ENCODE measurements at places on chromosomes 6 and 20.
A peak's percentile ranks its signal among the peaks of the same experiment; 100 is the strongest.

DNA sequence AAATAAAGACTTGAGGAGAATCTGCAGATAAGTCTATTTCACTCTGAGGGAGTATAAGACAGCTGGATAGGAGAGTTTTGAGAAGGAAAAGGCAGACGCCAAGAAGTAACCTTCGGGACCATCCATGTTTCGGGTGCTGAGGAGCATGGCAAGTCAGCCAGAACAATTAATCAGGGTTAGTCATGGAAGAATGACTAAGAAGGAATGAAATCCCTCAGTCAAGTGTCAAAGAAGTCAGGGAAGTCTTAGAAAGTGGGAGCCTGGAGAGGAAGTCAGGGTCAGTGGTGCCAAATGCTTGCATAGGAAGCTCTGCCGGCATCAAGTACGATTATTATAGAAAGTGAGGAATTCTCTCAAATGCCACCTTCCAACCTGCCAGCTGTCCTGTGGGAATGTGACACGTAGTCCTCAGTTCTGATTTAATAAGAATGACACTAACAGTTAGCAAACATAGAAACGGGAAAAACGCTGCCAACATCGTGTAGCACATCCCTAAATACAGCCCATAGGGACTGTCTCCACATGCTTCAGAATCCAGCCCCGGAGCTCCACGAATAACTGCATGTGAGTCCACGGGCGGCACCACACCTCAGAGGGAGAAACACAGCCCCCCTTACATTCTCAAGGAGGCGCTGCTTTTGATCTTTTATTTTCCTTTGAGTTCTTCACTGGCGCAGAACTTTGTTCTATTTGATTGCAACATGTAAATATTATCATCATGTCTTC, 602.7 kb downstream of the PRKN start:
- DNase-seq, result no peak

GRCh38 chr20:11917663-11918062, at the start of gene BTBD3:
Gene BTBD3 (plus strand): TSS chr20:11917893. CDS start chr20:11918276, 383 bp downstream.
- DNase-seq, result no peak

GRCh38 chr6:163780994-163781393, 366.5 kb downstream of the QKI start:
- no peak for DNase-seq

- DNase-seq, result no peak
These were observed 77.8 kb upstream of the HTR1E start for GRCh38 chr6:86859513-86859912.

- DNase-seq, result no peak
These were observed 134.1 kb downstream of the CD109 start for GRCh38 chr6:73830119-73830518.

- no peak for DNase-seq
These were observed 139.7 kb downstream of the PAK5 start for GRCh38 chr20:9699181-9699580.

- no peak for DNase-seq
These were observed 16.4 kb upstream of the POLR1H start for GRCh38 chr6:30044630-30045029.

DNA sequence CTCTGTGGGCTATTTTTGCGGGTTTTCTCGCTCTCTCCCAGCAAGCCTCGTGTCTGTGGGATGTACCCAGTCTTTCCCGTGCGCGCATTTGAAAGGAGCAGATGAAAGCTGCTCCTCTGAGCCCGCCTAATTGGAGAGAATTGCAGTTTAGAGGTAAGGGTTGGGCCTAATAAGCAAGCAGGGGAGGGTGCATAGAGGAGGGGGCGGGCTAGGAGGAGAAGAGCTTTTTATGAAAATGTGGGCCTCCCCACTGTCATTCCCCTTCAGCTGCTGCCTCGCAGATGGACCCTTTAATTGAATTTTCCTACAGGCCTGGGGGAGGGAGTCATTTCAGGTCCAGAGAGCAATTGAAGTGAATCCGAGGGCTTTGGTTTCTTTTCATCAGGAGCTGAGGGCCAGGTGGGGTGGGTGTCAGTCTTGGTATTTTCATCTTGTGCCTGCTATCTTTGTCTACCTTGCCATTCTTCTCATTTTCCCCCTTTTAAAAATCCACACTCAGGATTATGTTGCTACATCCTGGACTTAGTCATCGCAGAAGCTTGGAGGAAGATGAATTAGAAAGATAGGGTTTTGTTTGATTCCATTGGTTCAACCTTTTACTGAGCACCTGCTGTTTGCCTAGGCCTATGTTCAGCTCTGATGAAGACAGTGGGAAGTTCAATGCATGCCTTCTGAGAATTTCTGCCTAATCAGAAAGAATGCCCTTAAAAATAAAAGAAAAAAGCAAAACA, 423.4 kb downstream of the CD83 start:
- no peak for DNase-seq

- no peak for DNase-seq
These were observed 31.0 kb downstream of the TIAM2 start for GRCh38 chr6:155026022-155026705.

GRCh38 chr6:67501755-67502154, 1133.3 kb upstream of the ADGRB3 start:
- DNase-seq, result no peak

DNA sequence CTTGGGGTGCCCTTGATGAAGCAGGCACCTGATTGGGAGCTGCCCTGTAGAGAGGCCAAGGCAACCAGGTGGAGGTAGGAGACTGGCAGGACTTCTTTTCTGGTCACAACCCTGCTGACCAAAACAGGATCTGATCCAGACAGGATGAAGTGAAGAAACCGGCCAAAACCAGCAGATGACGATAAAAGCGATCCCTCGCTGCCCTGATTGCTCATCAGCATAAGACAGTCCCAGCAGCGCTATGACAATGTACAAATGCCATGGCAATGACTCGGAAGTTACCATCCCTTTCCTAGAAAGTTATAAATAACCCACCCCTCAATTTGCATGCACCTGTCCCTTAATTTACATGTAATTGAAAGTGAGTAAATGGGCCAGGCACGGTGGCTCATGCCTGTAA, 88.4 kb upstream of the PDE10A start:
- DNase-seq, result no peak

GRCh38 chr20:46164254-46164653, 46.1 kb downstream of the CD40 start:
- DNase-seq, result no peak

GRCh38 chr20:13857961-13858360, 73.1 kb downstream of the NDUFAF5 start:
- DNase-seq, result no peak

DNA sequence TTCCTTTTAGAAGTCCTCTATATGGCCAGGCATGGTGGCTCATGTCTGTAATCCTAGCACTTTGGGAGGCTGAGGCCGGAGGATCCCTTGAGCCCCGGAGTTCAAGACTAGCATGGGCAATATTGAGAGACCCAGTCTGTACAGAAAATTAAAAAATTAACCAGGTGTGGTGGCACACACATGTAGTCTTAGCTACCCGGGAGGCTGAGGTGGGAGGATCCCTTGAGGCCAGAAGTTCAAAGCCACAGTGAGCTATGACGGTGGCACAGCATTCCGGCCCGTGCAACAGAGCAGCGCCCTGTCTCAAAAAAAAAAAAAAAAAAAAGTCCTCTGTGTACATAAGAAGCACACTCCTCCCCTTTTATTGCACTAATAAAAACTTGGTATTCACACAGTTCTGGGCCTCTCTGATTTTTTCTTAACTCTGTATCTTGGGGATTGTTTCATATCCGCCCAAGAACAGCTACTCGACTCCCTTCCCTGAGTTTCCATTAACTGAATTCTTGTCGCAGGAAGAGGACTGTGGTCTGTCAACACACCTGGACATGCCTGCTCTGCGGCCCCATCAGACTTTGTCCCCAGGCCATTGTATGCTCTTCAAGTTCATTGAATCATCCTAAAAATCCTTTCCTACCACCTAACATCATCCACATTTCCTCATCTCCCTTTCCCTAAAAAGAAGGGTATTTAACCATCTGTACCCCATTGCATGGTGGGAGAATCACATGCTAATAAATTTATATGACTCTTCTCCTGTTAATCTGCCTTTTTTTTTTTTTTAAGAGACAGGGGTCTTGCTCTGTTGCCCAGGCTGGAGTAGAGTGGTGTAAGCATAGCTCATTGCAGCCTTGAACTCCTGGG, 25.9 kb upstream of the PPP1R3G start:
- no peak for DNase-seq

DNA sequence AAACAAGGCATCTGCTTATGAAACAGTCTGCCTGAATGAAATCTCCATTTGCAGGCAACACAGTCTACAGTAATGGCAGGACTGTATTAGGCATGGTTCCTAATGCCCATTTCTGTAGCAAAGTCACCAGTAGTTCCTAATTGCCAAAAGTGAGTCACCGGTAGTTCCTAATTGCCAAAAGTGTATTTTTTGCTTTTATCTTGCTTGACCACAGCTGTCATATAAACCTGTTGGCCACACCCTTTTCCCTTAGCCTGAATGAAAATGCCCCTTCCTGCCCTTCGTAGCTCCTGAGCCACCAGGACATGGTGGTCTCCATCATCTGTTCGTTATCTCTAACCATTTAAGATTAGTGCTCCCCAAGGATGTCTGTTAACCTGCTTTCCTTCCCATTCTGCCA, 34.5 kb downstream of the MTHFD1L start:
- no peak for DNase-seq

DNA sequence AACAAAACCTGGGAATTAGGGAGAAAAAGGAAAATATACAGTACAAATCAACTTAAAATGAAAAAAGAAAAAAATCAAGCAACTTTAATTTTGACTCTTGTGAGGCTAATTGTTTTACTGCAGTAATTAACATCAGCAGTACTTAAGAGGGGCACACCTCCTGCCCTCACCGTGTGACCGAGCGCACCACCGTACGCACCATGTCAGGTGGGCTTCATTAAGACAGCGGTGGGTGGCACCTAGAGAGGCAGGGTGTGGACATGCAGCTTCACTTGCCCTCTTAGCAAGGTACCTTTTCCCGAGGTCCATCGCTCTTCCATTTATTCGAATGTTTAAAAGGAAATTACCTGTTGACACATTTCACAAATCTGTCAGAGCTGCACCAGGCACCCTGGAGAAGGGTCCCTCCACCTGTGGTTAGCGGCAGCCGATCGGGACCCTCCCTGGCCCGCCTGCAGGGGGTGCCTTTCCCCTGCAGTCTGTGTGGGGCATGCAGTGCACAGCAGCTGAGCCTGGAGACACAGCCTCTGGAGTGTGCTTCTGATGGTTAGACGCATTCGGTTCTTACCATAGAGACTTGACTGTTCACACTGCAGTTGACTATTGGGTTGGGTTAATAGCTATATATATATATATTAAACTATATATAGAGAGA, 184.1 kb downstream of the TMEM242 start:
- no peak for DNase-seq

DNA sequence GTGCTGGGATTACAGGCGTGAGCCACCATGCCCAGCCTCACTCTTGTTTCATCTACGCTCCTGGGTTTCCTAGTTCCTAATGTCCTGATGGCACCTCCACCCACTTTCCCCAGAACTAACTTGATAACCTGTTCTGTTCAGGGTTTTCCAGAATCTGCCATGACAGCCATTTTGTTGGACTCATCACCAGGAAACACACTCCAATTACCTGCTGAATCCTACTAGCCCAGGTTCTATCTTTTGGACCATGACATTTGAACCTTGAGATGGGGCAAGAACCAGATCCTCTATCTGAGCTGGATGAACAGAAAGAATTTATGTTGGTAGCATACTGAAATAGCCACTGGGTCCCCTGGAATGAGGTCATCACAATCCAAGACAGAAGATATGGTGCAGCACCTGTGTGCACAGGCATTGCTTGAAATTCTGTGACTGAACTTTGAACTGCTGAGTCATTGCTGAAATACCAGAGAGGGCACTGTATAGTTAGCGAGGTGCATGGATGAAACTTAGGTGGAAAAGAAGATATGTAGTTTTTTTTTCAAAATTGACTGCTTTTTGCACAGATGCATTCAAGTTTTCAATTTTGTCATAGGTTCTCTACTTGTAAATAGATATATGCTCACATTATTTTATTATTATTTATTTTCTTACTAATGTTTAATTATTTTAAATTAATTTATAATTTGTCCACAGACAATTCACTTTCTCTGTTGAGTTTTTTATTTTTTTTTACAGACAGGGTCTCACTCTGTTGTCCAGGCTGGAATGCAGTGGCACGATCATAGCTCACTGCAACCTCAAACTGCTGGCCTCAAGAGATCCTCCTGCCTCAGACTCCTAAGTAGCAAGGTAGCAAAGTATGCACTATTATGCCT, 42.8 kb upstream of the TASP1 start:
- DNase-seq, result no peak

GRCh38 chr6:157999168-158000051, 17.7 kb downstream of the SYNJ2 start:
- no peak for DNase-seq

- no peak for DNase-seq
These were observed 8.6 kb downstream of the HNF4A start for GRCh38 chr20:44364068-44364467.

DNA sequence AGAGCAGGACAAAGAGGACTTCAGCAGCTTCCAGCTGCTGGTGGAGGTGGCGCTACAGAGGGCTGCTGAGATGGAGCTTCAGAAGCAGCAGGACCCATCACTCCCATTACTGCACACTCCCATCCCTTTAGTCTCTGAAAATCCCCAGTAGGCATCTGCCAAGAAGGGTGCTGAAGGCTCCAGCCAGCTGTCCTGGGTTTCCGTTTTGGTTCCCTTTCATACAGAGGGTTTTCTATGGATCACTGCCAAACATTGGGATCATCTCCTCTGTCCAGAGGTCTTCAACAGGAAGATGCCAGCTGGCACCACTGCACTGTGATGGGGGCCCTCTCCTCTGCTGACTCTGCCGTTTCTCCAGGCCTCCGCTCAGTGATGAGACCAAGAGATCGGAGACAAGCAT, 14.3 kb upstream of the RAB5IF start:
- DNase-seq, result no peak

GRCh38 chr6:114310053-114310452, 32.8 kb downstream of the HS3ST5 start:
- DNase-seq, result no peak

GRCh38 chr6:113351173-113351834, 505.8 kb upstream of the MARCKS start:
- DNase-seq, result no peak

- DNase-seq, result peak; percentile 95
These were observed at the start of gene E2F1 for GRCh38 chr20:33686100-33686983. Gene E2F1 (minus strand): TSS chr20:33686385. CDS start chr20:33686264, 121 bp downstream.

DNA sequence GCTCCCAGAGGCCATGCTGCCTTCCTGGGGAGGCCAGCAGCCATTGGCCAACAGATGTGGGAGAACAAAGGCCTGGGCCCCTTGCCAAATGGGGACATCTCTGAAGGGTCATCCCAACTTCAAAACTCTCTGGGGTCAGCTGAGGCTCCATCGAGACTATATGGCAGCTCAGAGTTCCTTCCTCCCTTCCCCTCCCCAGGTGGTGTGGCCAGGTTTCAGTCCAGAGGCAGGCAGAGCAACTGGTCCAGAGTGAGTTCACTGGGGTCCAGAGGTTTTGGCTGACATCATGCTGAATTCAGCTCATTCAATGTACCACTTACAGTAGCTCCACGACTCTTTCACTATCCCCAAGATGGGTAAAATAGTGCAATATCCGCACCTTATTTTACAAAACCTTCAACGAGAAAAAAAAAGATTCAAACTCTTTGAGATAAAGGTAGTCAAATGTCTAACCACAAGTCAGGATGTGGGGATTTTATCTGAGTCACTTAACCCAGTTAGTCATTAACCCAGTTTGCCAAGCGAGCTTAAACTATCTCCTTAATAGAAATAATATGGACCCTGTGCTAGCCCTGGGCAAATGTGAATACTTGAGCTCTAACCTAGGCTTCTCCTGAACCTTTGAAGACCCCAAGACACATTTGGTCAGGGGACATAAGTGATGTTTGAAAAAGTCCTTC, 108.4 kb upstream of the PLEKHG1 start:
- no peak for DNase-seq
